ENCODE measurements at places on chromosomes 7 and 10.
A peak's percentile ranks its signal among the peaks of the same experiment; 100 is the strongest.

DNA sequence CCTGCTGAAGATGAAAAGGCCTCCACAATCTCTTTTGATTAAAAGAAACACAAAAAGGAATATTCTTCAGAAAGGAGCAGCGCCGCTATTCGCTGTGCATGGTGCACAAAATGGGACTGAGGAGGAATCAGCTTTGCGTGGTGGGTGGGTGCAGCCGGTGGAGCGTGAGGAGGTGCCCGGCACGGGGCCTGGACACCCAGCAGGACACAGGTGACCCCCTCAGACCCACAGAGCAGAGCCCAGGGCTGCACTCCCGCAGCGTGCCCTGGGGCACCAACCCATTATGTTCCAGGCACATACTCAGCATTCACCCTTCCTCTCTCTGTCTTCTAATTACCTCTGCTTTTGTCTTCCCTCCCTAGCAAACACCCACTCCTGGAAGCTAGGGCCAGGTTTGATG is 238.0 kb upstream of the PPP2R2D start:
- DNase-seq, result no peak

DNA sequence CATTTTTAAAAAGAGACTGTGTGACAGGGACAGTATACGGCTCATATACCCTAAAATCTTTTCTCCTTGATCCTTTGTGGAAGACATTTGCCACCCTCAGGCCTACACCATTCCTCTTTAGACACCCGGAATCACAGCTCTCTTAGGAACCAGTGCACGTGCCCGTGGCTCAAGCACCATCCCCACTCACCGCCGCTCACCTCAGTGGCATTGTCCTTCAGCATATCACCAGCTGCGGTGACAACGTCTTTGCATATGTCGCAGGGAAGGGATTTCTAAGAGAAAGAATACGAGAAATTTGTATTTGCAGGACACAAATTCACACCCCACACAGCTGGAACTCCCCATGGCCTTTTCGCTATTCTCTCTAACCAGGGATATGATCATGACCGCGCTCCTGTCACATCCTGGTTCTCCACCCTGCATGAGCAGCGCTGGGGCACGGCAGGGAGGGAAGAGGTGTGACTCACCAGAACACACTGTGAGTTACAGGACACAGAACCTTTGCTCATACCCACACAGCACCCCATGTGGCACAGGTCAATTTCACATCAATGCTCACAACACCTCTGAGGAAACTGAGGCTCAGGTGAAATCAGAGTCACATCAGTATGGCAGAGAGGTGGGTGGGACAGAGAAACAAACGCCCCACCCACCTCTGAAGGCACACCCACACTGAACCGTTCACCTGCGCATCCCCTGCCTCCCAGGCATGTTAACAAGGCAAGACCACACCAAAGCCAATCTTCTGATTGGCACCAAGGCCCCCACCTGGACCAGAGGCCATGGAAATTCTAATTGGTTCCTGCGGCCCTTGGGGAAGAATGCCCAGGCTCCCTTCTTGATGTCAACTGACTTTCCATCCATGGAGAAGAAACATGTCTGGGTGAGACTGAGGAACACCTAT is 19.2 kb downstream of the PSAP start:
- DNase-seq, result no peak

DNA sequence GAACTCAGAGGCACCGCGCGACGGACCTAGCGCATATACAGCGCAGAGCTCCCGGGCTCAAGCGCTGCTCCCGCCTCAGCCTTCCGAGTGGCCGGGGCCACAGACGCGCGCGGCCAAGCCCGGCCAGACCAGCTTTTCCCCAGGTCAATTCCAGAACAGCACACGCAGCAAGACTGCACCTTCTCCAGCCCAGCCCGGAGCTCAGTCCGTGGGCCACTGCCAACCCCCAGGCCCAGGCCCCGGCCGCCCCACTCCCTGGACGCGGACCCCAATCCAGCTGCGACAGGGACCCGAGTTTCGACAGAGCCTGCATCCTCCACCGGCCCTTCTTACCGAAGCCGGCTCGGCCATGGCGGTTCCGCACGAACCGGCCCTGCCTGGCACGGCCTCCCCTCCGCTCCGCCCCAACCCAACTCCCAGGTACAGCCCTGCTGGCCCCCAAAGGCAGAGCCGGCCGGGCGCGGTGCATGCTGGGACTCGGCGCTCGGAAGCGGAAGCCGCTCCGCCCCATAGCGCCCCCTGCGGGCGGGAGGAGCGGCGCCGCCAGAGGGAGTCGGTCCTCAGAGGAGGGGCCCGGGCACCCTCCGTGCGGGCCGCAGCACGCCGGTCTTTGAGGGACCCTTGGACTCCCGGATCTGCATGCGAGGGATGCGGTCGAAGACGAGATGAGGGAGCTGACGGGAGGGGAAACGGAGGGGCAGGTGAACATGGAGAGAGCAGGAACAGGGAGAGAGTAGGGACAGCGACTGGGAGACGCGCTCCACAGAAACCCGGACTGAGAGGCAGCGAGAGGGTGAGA is at the start of gene ZNF425:
TSS of gene ZNF425 (minus strand) at position 462 of the 799 bp plus-strand sequence. CDS start at position 351, 111 bp downstream.
- peak; percentile 88 for DNase-seq

- no peak for DNase-seq
These were observed 733.1 kb downstream of the TYW1 start for GRCh38 chr7:67729771-67730170.

GRCh38 chr7:149733924-149734790 is 39.2 kb downstream of the ZNF467 start:
- no peak for DNase-seq

DNA sequence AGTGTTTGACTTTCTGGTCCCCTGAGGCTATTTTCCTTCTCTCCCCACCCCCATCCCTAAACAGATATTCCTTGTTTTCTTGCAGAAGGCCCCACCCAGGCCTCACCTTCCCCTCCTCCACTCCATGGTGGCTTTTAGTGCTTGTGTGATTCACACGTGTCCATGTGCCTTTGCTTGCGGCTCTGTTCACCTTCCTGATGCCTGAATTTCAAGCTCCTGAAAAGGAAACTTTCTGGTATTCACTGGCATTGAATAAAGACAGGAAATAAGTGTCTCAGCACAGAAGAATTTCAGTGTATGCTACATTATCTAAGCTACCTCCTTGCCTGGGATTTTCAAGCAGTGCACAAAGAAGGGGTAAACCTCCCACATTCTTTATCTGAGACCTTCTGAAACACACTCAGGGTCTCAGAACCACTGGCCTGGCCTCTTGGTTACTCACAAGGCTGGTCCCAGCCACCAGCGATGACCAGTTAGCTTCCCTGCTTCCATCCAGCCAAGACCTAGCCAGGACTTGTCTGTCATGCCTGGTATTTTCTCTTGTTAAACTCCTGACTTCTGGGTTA is 17.2 kb upstream of the UBE2H start:
- DNase-seq, result no peak

GRCh38 chr10:96411716-96412320 is 53.0 kb upstream of the OPALIN start:
- no peak for DNase-seq

GRCh38 chr7:91603707-91604106 is 276.8 kb downstream of the MTERF1 start:
- DNase-seq, result no peak

DNA sequence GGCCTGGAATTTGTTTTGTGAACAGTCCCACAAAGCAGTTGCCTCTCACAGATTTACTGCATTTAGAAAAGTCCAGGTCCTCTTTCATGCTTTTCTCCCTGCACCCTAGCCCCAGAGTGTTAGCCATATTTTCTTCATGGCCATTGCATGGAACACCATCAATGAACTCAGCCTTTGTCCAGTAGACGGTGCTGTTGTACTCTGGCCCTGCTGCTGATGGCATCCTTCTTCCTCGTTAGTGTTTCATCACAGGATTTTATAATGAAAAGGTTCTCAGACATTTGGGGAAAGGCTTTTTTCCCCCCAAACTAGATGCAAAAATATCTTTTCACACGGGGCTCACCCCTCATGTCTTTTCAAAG is 93.0 kb upstream of the SLC25A13 start:
- DNase-seq, result no peak

DNA sequence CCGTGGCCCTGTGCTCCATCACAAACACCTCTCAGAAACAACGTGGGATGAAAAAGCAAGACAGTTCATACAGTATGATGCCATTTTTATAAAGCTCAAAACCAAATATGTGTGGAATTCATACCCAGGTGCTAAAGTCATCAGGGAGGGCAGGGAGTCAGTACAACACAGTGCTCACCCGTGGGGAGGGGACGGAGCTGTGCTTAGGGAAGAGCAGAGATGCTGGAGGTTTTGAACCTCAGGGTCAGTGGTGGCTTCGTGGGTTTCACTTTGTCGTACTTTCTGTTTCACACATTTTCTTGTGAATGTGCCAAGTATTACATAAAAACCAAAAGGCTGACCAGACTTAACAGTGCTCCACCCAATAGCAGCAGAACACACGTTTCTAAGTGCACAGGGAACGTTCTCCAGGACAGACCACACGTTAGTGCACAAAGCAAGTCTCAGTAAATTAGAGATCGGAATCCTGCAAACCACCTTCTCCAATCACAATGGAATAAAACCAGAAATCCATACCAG is 21.2 kb downstream of the ZMIZ2 start:
- no peak for DNase-seq

- no peak for DNase-seq
These were observed 40.2 kb downstream of the FBH1 start for GRCh38 chr10:5930272-5930671.

DNA sequence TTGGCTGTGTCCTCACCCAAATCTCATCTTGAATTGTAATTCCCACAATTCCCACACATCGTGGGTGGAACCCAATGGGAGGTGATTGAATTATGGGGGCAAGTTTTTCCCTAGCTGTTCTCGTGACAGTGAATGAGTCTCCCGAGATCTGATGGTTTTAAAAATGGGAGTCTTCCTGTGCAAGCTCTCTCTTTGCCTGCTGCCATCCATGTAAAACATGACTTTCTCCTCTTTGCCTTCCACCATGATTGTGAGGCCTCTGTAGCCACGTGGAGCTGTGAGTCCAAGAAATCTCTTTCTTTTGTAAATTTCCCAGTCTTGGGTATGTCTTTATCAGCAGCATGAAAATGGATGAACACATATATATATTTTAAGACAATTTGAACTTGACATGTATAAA is 285.4 kb downstream of the BAMBI start:
- DNase-seq, result no peak

GRCh38 chr7:126702242-126703016 is 550.3 kb downstream of the GRM8 start:
- DNase-seq, result no peak

DNA sequence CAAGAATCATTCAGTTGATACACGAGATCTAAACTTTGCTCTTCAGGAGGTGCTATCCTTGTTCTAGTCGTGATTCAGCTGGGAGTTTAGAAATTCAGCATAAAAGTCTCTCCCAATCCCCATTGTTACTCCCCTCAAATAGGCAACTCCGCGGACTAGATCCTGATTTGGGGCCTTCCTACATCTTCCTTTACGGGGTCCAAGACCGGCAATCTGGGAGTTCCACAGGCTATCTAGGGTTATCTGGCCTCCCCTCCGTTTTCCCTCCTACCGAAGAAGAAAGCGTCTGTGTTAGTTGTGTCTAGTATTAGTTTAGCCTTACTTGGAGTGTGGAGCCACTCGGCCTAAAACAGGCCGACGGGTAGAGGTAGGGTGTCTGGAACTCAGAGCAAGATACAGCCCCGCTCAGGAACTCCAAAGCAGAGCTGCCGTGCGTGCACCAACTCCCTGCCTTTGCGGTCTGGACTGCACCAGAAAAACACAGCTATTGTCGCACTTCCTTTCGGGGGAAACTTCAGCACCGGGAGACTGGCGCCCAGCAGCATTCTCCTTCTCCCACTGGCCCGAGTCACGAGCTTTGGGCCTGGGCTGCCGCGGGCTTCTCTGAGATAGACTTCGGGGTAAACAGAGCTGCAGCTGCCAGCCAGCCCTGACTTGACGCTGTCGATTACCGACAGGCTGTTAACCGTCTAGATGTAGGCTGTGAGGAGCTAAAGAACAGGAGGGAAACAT is 1.5 kb upstream of the DLX5 start:
- DNase-seq, result no peak

DNA sequence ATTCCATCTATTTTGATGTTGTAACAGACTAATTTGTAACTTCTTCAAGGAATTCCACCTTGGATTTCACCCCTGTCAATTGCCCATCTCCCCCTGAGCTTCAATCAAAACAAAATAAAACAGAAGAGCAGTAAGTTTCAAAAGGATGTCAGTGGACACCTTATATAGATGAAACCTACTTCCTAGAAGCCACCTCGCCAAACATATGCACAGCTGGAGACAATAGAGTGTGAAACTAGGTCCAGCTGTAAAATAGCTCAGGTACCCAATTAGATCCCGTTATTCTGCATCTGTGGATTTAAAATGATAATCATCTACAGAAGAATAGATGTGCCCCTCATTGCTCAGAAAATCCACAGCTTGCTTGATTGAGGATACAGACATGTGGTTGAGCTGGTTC is 598.6 kb downstream of the SH2D4B start:
- DNase-seq, result no peak

DNA sequence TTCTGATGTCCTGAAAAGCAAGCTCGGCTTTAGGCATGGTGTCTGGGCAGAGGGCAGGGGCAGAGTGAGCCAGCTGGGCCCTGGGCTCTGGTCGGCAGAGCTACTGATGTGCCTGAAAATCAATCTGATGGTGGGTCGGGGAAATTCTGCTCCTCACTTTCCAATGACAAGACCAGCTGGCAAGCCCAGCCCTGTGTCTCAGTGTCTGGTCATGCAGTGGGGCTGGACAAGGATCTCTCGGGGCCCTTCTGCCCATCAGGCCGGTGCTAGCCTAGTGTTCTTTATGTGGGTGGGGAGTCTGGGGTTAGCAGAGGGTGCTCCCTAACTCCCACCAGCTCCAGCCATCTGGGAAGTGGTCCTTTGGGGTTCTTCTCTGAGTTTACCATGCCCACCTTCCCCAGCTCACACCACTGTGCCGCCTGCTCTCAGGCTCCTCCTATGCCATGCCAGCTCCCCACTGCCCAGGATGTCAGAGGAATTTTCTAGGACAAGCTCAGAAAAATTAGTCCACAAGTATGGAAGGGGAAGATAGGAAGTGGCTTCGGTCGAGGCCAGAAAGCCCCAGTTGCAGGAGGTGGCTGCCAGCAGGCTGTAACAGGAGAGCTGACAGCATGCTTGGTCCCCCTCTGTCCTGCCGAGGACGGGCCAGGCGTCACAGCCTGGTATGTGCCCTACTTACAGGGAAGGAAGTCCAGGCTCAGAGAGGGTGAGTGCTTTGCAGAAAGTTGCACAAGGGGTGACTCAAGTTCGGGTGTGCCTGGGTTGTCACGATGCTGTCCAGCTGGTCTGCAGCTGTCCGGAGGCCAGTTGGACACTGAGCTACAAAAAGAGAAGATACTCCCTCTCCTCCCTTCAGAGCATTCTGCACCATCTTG is 135.2 kb downstream of the ADCY1 start:
- no peak for DNase-seq

DNA sequence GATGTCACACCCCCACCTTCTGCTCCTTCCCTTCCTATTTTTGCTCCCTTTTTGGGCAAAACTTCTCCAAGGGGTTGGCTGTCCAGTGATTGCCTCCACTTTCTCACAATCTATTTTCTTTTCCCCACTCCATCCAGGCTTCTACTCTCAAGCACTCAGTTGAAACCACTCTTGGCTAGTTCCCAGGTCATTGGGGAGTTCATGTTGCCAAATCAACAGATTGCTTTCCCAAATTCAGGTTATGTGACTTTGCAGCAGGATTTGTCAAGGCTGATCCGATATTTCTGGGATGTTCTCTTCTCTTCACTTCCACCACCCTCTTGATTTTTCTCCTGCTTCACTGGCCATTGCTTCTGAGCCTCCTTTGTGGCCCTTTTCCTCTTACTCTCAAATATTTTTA is 258.7 kb upstream of the SLC26A5 start:
- no peak for DNase-seq
